NCI-H1417 (cell line): ENCODE measurements at places on chromosomes 6 and 20.

DNA sequence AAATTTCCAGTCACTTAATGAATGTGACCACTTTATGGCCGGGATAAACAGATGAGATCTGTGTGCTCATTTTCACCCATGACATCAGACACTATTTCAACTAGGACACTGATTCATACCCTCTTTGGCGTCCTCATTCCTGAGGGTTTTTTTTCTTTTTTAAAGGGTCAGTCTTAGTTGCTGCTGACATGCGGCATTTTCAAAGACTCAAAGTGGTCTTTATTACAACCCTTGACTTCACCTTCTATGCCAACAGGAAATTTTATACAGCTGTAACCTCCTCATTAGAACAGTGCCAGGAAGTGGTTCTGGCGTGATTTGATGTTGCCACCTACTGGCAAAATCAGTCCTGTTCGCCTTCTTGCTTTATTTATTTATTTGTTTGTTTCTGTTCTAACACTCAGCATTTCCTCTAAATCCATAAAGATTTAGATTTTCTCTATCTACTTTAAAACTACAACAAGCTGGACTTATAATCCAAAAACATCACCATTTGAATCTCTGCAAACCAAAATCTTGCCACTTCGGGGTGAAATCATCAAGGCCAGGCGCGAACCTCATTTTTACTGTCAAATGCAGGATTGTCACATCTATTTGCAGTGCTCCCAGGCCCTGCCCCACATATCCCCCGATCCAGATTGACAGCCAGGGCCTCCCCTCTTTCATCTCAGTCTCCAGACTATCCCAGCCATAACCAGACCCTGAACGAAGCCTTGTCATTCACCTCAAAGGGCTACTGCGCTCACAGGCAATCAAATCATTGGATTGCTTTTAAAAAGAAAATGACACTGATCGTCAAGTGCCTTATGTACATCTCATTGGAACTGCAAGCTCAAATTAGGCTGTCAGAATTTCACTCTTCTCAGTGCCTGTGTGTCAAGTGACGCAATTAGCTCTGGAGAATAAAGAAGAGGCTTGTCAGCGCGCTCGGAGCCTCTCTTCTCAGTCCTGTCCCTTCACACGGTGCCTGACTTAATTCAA is 77.5 kb downstream of the C6orf118 start:
- DNase-seq: peak; percentile 17

DNA sequence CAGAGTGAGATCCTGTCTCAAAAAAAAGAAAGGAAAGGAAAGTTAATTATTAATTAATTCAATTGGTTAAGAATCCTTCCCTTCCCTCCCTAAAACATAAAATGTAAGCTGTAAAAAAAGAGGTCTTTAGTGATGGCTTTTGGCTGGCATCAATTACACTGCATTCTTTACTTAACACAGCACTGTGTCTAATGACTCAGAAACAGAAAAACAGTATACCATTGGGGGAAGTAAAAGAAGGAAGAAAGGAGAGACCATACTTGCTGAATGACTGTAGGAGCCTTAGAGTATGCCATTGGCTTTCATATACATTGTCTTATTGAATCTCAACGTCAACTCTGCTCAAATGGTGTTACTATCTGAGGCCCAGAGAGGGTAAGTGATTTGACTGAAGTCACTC is 18.3 kb upstream of the CITED2 start:
- DNase-seq: no peak

DNA sequence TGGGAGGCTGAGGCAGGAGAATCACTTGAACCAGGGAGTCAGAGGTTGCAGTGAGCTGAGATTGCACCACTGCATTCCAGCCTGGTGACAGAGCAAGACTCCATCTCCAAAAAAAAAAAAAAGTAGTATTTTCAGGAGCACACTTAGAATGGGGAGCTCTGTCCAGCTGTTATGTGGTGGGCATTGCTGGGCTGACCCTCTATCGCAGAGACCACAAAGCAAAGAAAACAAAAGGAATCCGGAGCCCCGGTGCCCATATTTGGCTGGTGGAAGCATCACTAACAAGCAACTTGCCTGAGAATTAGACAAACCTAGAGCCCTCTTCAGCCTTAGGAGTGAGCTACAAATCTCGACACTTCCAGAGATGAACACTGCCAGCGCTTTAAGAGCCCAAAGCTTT is 137.3 kb upstream of the GPR6 start:
- DNase-seq: no peak

- DNase-seq: no peak
Observed at GRCh38 chr6:36642913-36643817, 35.3 kb upstream of the CDKN1A start.

DNA sequence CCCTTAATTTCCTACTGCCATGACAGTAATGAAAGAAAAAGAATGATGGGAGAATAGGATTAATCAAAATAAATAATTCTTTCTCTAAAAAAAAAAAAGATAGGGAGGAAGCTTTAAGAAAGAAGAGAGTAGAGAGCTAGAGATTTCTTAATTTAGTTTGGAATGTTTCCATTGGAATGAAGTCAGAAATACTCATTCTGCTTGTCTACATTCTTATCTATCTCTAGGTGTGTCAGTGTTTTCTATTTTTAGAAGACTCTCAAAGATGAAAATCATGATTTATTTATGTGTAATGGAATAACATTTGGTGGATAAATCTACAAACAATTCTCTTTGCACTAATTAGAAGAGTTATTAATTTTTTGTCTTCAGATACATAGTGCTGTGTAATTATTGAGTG is 38.0 kb upstream of the HIVEP1 start:
- no peak for DNase-seq

DNA sequence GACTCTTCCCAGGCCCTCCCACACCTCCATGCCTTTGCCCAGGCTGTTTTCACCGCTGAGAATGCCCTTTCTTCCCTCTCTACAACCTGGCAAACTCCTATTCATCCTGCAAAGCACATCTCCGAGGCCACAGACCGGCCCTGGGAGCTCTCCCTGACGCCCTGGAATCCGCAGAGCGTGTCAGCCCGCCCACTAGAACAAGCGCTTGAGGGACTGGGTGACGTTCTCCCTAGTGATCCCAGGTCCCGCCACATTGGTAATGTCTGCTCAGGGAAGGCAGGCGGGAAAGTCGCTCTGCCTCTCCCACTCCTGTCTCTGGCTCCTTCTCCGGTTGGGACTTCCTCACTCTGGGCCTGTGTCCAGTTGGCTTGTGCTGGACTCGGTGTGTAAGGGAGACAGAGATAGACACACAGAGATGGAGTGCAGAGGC is 61.6 kb downstream of the SRC start:
- no peak for DNase-seq

DNA sequence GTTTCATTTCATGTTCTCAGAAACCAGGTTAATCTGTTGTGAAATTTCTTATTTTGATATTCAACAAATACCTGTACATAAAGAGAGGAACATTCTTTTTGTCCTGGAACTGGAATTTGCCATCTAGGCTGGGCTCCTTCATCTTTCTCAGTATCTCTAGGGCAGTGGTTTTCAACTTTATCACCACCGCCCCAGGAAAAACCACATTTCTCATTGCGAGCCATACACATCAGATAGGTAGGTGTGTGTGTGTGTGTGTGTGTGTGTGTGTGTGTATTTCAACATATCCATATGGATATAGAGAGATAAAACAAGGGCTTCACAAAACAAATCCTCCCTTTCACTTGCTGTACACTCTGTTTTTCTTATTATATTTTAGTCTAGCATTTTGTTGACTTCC is 24.1 kb downstream of the BFSP1 start:
- no peak for DNase-seq

- DNase-seq: peak; percentile 87
Observed at GRCh38 chr20:2524709-2525506, 11.5 kb upstream of the TMC2 start.

- DNase-seq: no peak
Observed at GRCh38 chr6:24052590-24052961, 73.4 kb upstream of the NRSN1 start.
